ENCODE measurements at places on chromosomes 11 and 22. TPM values are rescaled to one million over a fixed set of nuclear protein-coding genes. Genes with fewer than 3 reads are reported as not detected.

DNA sequence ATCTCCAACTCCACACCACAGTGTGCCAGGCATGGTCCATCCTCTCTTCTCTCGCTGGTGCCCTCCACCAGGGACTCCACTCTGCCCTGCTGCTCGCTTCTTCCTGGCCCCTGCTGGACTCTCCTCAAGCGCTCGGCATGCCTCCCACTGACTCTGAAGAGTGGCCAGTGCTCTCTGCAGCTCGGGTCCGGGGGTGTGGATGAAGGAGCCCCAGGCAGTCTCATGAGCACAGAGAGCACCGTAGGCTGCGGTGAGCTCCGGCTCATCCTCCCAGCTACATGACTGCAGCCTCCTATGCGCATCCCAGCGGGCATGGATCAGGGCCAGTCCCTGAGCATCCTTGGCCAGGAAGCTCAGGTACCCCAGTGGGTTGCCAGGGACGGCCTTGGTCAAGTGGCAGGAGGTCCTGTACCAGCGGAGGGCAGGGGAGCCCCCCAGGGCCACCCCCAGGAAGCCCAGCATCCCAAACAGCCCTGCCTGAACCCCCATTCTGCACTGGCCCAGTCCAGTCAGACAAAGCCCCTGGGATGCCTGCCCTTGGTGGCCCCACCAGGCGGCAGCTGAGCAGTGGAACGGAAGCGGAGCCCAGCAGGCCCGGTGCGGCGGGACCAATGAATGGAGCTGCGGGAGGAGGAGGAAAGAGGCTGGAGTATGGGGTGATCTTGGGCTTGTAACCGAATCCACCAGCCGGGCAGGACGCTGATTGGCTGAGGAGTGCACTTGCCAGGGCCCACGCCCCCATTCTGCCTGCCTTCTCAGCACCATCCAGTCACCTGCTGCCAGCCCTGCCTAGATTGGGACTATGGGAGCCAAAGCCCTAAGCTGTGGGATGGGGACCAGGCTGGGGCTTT is at the start of gene PLA2G3:
PLA2G3 (minus strand) TSS at position 643 of the 851 bp plus-strand sequence; CDS start at position 489, 154 bp downstream.
- DNase-seq, result no peak

DNA sequence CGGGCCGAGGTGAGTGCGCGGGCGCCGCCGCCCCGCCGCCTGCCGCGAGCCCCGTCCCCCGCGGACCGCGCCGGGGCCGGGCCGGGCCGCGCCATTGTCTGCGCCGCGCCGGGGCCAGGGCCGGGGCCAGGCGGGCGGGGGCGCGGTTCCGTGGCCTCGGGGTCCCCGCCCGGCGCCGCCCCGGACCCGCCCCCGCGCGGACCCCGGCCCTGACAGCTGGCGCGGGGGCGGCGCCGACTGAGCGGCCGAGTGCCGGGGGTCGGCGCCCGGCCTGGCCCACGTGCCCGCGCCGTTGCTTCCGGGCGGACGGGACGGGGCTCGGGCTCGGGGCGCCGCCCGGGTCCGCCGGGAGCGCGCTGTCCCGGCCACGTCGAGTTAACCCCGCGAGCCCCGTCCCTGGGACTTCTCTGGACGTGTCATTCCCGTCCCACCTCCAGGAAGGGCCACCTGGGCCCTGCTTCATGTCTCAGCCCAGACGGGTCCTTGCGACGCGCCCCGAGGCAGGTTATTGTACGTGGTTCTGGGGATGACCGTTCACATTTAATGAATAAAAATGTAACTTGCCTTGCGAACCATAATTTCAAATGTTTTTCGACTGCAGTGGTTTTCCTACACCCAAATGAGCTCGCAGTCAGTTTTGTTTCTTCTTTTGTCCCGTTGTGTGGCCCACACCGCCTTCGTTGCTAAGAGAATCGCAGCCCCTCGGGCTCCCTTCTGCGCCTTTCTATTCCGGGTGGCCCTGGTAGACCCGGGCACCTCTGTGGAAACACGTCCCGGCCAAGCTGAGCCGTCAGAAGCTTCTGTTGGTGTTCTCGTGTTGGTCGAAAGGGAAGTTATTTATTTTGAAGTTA is 562 bp downstream of the ZBED4 start:
- no peak for DNase-seq

DNA sequence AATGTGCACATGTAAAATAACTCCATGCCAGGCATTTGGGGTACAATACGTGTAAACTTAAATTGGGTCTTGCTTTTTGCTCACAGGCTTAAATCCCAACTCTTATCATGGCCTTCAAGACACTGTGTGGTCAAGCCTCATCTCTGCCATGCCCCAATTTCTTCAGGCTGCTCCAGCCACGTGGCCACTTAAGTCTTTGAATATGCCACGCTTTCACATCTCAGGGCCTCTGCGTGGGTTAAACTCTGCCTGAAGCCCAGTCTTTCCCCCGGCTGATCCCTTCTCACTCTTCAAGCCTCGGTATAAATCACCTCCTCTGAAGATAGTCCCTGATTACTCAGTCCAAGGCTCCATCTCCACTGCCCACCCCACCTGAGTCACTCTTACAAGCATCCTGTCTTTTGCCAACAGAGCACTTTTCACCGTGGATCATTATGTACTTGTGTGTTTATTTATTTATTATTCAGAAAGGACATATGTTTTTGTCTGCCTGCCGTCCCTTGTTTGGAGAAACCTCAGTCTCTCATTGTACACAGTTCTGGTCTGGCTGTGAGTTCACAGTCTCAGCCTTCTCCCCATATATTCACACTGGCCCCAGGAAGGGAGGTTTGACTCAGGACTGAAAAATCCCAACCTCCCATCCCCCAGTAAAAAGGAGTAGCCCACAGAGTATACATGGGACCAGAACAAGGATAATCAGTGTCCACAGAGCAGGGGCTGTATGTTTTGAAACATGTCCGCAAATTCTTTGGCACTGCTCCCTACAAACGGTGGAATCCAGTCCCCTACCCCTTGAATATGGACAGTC is 344.7 kb downstream of the MN1 start:
- no peak for DNase-seq

DNA sequence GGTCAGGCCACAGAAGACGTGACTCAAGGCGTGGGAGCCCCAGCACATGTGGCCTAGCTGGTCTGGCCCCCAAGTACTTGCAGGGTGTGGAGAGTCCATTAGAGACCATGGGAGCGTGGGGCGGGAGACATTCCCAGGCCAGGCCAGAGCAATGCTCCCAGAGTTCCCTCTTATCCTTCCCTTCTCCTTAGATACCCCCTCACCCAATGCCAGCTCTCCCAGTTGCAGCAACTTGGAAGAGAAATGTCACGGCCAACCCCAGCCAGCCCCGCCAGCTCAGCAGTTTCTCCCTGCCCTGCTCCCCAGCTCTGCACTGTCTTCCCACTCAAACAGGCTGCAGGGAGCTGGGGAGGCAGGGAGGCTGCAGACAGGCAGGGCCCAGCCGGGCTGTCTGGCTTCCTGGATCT is 65.4 kb upstream of the TSPAN18 start:
- no peak for DNase-seq

Gene FXYD6
- 6.5 TPM for total RNA-seq

Data from liver (tissue), 10 donors.